Lung (tissue), 17 donors: ENCODE measurements at places on chromosomes 11 and 22. TPM values are rescaled to one million over a fixed set of nuclear protein-coding genes. Genes with fewer than 3 reads are reported as not detected.

GRCh38 chr11:108398439-108398838 is 68.9 kb downstream of the C11orf65 start:
- H3K4me3 ChIP-seq: no peak overlapping the region
- no peaks in the 10 kb centered on the region for H3K27me3 ChIP-seq
- no peak overlapping the region for H3K27ac ChIP-seq

The UPK3A gene
- not detected for total RNA-seq

DNA sequence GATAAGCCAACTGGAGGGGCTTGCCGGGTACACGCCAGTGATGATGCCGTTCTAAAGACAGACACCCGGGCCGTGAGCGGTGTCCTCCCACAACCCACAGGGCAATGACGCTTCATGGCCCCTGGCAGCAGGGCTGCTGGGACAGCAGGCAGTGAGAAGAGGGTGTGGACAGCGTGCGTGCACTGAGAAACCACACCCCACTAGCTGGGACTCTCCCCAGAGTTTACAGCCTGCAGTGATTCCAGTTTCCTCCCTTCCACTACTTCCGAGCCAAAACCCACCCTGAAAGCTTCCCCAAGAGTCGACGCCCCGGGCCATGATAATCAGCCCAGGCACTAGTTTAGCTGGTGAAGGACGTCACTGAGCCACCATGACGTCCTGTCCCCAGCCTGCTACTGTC is 29.2 kb downstream of the CPT1A start:
- no peak overlapping the region for H3K4me3 ChIP-seq
- no peaks in the 10 kb centered on the region for H3K27me3 ChIP-seq
- peaks cover 2% of the 10 kb centered on the region for H3K36me3 ChIP-seq
- no peaks in the 10 kb centered on the region for H3K4me1 ChIP-seq
- DNase-seq: no peak

DNA sequence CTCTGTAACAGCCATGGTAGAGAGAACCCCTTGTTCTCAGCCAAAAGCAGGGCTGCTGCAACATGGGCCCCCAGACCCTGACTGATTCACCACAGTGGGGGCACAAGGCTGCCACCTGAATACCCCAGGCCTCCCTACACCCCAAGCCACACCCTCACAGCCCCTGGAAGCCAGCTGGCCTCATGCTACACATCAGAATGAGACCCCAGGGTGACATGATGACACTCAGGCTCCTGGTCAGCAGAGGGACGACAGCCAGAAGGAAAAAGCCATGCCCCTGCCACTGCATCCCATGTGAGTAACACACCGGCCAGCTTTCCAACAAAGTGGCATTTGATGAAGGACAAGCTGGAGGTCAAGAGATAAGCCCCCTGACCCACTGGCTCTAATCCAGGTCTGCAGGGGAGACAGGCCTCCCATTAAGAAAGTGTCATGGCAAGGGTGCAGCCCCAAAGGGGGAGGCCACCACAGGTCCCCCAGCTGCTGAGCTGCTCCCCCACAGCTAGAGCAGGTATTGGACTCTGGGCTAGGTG is 2.6 kb downstream of the CDPF1 start:
- H3K27ac ChIP-seq: no peak overlapping the region
- H3K36me3 ChIP-seq: peaks cover 7% of the 10 kb centered on the region
- no peaks in the 10 kb centered on the region for H3K27me3 ChIP-seq

- H3K4me1 ChIP-seq: no peaks in the 10 kb centered on the region
- no peaks in the 10 kb centered on the region for H3K36me3 ChIP-seq
- no peaks in the 10 kb centered on the region for H3K27me3 ChIP-seq
- H3K27ac ChIP-seq: no peak overlapping the region
Measured at GRCh38 chr22:48760481-48761390, 1066.9 kb downstream of the BRD1 start.
